ENCODE measurements at places on chromosomes 2 and 18. TPM values are rescaled to one million over a fixed set of nuclear protein-coding genes. Genes with fewer than 3 reads are reported as not detected.

- DNase-seq = peak; percentile 83
These were observed 63.4 kb downstream of the MREG start for GRCh38 chr2:215949991-215950404.

Gene CPLX4
- not detected for total RNA-seq

DNA sequence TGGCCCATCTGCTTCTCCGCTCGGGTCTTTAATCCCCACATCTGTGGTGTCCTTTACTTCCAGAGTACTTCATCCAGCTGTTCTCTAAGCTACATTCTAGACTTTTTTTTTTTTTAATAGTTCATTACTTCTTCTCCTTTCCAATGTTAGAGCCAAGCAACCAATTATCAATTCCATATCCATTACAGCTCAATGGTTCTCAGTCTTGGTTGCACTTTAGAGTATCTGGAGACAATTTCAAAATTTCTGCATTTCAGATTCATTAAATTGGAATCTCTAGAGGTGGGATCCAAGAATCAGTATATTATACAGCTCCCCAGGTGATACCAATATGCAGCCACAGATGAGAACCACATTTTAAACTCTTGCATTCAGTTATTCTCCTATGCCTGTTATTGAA is 43.9 kb upstream of the ZSWIM2 start:
- no peak for DNase-seq

DNA sequence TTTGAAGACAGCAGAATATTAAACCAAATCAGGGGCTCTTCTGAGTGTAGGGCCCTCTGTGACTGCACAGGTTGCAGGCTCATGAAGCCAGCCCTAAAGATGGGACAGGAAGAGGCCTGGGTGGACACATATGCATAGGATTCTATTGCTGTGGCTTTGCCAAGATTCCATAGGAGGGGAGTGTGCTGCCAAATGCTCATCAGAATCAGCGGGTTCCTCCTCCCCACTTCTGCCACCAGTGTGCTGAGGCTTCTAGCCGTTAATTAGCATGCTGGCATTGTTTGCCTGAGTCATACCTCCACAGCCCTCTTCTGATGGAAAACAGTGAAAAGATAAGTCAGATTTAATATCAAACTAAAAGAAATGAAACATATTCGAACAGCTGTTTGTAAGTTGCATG is 103.9 kb upstream of the TMEFF2 start:
- DNase-seq = peak; percentile 46

GRCh38 chr2:128305555-128306080 is 13.1 kb downstream of the HS6ST1 start:
- no peak for DNase-seq

Gene GALNT14
- total RNA-seq = 10.4 TPM

DNA sequence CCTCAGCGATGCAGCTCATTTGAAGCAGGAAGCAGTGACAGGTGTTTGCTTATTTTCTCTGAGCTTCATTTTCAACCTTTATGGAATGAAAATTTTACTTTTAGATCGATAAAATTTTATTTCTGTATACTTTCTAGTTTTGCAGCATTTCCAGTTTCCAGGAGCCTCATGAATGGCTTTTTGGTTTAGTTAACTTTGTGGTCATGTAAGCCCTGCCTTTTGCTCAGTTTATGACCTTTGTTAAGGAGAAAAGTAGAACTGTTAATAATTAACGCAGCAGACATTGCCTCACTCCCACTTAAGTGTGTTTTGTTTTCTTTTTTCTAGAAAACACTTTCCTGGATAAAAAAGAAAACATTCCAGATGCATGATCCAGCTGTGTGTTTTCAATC is 4.4 kb upstream of the FARP2 start:
- DNase-seq = no peak

DNA sequence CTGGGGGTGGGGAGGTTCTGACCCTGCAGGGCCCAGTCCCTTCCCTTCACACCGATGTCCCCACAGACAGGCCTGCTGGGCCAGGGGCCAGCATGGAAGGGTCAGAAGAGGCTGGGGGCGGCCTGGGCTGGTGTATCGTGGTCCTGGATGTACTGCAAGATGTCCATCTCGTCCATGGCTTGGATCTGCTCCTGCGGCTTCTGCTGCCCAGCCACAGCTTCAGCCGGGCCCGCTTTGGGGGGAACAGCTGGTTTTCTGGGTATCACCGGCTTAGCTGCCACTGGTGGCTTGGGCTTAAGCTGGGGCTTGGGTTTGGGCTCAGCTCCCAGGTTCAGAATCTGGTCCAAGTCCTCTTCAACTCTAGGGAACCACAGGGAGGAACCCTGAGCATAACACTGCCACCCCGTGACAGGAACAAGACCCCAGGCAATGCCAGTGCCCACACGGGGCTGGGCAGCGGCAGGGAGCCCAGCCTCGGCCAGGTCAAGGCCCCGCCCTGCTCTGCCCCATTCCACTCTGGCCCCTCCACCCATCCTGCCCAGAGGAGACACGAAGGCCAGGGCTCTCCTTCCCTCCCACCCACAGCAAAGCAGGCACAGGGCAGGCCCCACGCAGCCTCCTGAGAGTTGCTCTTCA is 31.9 kb downstream of the HS1BP3 start:
- no peak for DNase-seq

Gene CYRIA
- 3.9 TPM for total RNA-seq

Gene HMSD
- 0.54 TPM for total RNA-seq

- DNase-seq = no peak
These were observed 2.0 kb downstream of the DLX1 start for GRCh38 chr2:172087207-172087779.

Gene ADD2
- 138 TPM for total RNA-seq

Gene UGP2
- 744 TPM for total RNA-seq

Gene ELOA2
- not detected for total RNA-seq

Gene YPEL5
- 31.1 TPM for total RNA-seq

DNA sequence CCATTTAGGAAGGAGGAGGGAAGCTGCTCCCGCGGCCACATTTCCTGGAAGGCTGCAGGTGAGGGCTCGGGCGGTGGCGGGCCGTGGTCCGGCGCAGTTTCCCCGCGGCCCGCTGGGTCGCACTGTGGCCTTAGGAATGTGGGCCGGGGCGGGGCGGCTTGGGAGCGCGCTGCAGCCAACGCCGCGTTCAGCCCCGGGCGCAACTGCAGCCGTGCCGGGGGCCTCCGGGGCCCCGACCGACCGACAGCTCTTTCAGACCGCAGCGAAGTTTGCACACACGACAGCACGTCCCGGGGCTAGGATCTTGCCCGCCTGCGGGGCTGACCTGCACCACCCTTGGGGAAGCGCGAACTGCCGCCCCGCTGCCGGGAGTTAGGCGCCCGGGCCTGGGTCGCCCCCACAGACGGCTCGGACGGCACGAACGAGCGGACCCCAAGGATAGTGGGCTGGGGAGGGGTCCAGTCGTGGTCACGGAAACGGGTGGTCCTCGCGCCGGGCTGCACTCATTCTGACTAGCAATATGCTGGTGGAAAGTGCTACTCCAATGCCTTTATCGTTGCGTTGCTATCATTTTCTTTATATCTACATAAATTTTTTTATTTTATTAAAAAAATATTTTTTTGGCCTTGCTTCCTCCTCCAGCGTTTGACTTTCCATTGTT is 69.9 kb upstream of the DLX2 start:
- peak; percentile 93 for DNase-seq

DNA sequence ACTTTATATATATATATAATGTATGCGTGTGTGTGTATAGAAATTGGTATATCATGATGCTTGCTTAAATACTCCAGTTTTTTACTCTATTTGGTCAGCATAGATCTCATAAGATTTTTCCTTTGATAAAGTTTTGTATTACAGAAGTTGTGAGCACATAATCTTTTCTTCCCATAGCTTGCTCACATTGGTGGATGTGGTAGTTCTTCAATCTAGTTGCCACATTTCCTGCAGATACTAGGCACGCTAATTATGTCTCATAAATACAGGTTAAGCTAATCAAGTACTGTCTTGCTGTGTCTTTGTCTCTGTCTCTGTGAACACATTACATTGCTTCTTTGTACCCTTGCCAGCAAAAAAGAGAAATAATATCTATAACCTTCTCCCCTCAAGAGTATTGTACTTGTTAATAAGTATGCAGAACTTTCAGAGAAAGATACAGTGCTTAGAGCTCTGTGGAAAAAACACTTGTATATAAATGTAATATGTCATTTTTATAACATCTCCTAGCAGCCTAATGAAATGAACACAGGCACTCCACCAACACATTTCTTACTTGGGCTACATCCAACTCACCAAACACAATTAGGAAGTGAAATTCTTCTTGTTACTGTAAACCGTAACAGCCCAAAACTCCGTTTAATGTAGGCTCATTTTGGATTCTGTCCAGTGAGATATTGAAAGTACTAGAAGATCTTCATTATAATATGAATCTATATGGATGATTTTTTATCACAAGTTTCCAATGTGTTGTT is 306.7 kb upstream of the SLC8A1 start:
- no peak for DNase-seq

Gene HOXD12
- not detected for total RNA-seq

GRCh38 chr2:145690183-145690778 is 1170.4 kb upstream of the ZEB2 start:
- DNase-seq = no peak

GRCh38 chr2:28300485-28301341 is 91.9 kb upstream of the FOSL2 start:
- no peak for DNase-seq

Gene HTR2B
- not detected for total RNA-seq

Gene PLGLB2
- total RNA-seq = 1.0 TPM

- DNase-seq = no peak
These were observed 151.8 kb upstream of the KCTD1 start for GRCh38 chr18:26700201-26700600.

DNA sequence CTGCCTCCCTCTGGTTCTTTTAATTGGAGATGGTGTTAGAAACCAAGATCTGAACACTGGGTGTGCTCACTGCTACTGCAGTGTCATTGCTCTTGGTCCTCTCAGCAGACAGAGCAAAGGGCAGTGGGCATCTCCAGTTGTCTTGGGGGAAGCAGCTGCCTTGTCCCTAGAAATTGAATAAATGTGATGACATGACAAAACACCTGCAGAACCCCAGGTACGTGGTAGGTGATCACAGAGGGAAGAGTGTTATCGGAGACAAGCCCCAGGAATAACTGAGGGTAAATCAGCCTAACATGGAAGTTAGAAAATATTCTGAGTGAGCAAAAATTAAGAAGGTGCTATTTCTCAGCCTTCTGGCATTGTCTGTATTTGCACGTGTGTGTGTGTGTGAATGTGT is 311.9 kb upstream of the HDAC4 start:
- no peak for DNase-seq

Gene HEATR5B
- 18.8 TPM for total RNA-seq

DNA sequence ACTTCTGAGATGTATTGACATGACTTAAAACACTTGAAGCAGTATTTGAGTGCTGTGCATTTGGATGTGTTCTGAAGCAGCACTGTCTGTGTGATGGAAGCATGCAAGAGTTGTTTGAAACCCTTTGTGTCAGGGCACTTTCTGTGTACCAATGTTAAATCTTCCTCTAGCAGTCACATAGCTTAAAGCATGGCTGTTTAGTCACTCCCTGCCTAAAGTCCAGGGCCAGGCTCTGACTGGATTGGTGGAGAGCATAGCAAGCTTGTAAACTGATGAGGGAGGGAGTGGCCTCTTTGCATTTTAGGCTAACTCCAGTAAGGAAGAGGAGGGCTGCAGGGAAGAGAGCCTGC is 73.5 kb downstream of the MYO1B start:
- DNase-seq = peak; percentile 66

All from GM23338 (cell line).